SW480 (cell line): ENCODE measurements at places on chromosomes 6 and 20.

DNA sequence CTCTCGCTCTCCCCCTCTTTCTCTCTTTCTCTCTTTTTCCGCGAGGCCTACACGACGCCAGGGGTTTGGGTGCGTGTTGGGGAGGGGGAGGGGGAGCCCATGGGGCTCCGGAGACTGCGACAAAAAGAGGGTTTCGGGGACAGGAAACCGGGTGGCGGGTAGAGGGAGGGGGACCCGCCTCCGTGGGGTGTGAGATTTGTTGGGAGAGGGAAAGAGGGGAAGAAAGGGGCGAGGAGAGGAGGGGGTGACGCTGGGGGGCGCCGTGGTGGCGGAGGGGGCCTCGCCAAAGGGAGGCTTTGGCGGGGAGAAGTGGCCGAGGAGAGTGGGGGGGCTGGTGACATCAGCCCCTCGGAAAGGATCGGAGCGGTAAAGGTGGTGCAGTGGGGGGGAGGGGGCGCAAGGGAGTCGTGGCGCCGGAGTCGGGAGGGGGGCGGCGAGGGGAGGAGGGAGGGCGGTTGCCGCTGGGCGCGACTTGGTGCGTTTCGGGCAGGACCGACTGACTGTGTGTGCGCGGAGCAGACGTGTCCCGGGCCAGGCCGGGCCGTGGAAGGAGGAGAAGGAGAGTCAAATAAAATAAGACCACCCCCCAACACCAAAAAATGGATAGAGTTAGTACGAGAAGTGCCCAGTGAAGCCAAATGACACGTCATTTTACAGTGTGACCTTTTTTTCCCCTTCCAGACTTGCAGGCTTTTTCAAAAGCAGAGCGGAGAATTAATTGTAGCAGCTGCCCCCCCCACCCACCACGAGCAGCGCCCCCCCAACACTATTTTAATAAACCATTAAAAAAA is 39.8 kb downstream of the GNAS start:
- peak; percentile 81 for DNase-seq

GRCh38 chr20:49505518-49505917 is 23.1 kb upstream of the KCNB1 start:
- DNase-seq: no peak

DNA sequence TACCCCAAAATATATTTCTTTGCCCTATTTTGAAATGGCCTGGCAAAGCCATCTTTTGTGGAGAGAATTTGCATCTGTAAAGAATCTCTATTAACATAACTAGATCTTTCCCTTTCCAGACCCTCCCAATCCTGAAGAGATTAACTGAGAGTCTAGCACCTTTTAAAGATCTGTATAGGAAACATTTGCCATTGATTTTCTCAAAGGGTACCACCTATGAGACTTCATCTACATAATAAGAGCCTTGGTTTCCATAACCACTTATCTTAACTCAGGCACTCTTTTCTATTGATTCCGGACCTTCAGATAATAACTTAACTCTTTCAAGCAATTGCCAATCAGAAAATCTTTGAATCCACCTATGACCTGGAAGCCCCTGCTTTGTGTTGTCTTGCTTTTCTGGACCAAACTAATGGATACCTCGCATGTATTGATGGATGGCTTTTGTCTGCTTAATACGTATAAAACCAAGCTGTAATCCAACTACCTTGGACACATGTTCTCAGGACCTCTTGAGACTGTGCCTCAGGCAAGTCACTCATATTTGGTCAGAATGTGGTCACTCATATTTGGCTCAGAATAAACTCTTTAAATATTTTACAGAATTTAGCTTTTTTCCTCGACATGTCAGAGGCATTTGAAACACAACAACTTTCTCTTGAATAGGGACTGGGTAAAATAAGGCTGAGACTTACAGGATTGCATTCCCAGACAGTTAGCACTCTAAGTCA is 31.4 kb downstream of the SLC22A2 start:
- no peak for DNase-seq

GRCh38 chr20:3933218-3933617 is 44.0 kb downstream of the PANK2 start:
- DNase-seq: no peak

DNA sequence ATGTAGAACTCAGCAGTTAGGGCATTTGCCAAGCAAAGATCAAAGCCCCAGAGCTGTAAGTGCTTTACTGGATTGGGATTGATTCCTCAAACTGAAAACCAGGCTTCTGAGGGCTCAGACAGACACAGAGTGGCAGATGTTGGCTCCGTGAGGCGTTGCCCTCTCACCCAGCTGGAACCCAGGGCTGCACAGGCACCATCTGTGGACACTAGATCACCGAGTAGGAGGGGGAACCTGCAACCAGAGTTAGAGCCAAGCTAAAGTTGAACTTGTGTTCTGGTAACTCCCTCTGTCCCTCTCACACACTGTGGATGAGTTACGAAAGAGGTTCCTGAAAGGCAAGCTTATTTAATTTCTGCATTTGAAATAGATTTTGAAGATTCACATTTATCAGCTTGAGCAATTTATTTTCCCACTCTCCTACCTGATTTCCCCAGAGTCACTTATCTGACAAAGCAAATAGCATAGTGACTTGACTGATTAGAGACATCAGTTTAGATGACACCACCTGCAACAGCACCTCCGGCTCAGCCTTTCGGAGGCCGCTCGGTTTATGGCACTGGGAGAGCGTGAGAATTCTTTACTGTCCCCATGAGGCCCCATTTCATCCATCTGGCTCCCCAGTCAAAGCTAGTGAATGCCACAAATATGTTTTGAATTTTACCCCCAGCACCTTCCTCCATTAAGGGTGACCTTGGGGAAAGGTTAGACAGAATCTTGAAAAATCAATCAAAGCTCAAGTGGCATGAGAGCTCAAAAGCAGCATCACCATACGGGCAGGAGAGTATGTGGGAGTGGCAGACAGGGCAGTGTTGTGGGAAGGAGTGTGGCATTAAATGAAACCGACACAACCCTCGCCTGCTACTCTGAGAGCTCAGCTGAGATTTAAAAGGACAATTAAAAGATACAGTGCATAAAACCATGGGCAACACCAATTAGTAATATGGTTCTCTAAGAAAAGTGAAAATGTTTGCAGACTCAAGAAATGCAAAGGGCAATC is 48.5 kb downstream of the RPF2 start:
- no peak for DNase-seq

GRCh38 chr6:136739501-136739900 is 52.8 kb downstream of the MAP3K5 start:
- DNase-seq: no peak

DNA sequence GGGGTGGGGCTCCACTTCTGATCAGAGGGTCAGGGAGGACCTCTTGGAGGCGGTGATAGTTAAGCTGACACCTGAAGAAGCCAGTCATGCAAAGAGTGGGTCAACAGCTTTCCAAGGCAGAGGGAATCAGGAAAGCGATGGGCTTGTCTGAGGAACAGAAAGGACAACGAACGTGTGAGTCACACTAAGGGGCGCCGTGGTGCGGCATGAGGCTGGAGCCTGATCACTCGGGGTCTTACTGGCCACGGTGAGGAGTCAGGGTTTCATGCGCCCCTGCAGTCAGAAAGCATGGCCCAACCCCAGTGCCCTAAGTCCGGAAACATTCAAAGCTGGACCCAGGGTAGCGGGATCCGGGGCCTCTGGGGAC is 50.6 kb upstream of the SLC32A1 start:
- DNase-seq: no peak

GRCh38 chr20:39269493-39270217 is 307.5 kb downstream of the DHX35 start:
- DNase-seq: no peak

DNA sequence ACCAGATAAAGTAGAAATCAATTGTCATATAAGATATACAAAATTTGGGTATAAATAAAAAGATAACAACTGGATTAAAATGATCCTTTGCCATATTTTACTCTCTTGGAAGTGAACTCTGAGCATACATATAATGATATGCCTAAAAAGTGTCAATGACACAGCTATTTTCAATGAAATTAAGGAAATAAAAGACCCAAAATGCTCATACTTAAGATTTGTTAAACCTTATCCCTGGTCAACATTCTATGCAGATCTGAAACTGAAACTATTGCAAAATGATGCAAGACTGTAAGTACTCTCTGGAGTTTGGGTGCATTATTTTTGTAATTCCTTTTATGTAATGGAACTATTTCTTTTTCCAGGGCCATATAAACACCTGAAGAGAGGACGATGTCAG is 119.0 kb upstream of the SGK1 start:
- no peak for DNase-seq

DNA sequence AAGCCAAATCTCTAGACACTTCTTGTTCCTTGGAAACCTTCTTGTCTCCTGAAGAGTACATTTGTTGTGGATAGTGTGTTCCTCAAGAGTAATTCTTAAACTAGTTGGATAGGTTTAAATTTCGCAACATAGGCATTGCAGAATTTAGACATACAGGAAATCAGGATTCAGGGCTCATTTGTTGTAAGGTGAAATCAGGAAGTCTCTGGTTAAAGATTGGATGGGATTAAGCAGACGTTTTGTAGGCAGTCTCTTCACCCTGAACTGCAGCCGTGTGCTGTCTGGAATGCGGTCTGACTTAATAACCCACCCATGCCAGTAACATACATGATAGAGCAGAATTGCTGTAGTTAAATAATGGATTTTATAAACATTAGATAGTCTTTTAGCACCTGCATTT is 21.7 kb downstream of the HIVEP1 start:
- no peak for DNase-seq

DNA sequence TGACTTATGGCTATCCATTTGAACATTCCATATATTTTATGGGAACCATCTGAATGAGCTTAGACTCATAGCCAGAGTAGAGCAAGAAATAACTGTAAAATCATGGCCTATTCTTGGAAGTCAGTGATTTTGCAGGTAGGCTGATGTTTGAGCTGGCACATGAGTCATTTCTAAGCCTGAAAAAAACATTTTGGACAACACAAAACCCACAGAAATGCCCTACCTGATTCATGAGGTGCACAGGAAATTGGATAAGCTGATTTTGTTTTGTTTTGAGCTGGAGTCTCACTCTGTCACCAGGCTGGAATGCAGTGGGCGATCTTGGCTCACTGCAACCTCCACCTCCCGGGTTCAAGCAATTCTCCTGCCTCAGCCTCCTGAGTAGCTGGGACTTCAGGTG is 443.0 kb downstream of the PKHD1 start:
- no peak for DNase-seq

DNA sequence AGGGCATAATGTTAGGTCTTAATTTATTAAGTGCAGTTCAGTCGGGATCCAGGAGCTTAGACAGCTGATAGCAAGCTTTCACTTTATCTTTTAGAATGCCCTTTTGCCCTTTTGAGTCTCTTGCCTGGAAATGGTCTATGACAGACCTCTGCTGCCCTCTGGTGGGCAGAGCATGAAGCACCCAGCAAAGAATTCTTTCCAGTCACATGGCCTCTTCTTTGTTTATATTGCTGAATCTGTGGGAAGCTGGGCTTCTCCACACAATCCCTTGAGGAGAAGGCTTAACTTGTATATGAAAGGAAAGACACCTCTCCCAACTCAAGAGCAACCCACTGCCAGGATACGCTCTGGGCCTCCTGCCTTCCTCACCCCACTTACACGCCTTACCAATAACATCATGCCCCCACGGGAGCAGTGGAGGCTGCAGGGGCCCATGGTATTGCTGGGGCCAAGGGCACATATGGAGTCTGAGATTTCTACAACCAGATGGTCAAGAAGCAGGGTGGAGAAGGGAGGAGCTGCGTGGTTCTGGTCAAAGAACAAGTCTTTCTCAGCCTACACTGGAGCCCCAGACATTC is 20.4 kb downstream of the WFDC3 start:
- DNase-seq: peak; percentile 91

- no peak for DNase-seq
Measured at GRCh38 chr20:20276811-20277530, 90.9 kb upstream of the INSM1 start.

GRCh38 chr6:14781772-14782525 is 463.9 kb upstream of the JARID2 start:
- no peak for DNase-seq

DNA sequence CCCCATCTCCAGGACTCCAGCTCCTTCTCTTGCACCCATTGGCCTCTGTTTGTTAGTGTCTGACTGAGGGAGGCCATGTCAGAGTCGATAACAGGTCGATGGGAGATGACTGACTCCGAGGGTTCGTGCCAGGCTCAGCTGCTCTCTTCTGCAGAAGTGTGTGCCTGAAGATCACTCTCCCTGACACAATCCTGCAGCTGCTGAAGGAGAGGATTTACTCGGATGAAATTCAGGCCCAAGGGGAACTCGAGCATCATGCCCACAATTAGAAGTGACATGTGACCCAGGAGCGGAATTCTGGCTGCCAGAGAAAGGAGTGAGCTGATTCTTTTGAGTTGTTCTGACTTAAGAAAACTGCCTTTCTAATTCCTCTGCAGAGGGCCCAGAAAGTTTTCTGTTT is 318.2 kb downstream of the MAFB start:
- DNase-seq: no peak

DNA sequence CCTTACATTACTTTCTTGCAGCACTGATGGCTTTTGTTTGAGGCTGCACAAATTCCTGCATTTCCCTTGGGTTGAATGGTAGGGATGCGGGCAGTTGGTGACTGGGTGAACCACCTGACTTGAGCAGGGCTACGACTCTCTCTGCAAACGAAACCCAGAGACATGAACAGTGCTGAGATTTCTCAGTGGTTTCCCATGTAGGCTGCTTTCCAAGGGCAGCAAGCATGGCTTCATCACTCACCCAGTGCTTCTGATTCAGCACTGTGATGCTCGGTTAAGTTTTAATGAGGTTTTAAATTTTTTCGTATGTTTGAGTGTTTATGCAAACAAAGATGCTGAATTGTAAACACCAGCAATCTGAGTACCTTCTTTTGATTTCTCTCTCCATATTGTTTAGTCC is 127.2 kb downstream of the MTHFD1L start:
- no peak for DNase-seq

- peak; percentile 8 for DNase-seq
Measured at GRCh38 chr6:129317931-129318820, 391.8 kb downstream of the ARHGAP18 start.

- DNase-seq: peak; percentile 59
Measured at GRCh38 chr20:3563548-3564177, 92.8 kb downstream of the ATRN start.
